ENCODE measurements at places on chromosomes 2 and 18. TPM values are rescaled to one million over a fixed set of nuclear protein-coding genes. Genes with fewer than 3 reads are reported as not detected.

- DNase-seq = no peak
Measured at GRCh38 chr18:24989760-24990593, 362.0 kb downstream of the ZNF521 start.

- DNase-seq = no peak
Measured at GRCh38 chr2:97741251-97741650, 27.9 kb downstream of the ZAP70 start.

DNA sequence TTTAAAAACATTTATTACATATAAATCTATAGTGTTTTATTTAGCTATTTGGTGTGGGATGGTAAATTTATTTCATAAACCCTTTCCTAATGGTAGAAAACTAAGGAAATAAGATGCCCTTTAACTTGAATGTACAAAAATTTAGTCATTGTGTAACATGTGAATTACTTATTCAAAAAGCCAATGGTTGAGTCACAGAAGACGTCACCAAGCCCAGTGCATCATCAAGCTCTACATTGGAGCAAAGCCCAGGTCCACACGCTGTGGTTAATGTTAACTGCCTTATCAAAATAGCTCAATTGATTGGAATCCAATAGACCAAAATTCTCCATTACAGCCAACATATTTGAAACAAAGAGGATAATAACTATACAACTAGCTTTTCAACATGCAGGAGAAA lies 145.5 kb upstream of the LYPD1 start:
- no peak for DNase-seq

The CD8B2 gene
- not detected for total RNA-seq

The MYOM1 gene
- 1.3 TPM for total RNA-seq

The GALNT14 gene
- 3.1 TPM for total RNA-seq

The EIF5B gene
- total RNA-seq = 53.4 TPM

All from PC-9 (cell line).